ENCODE measurements at places on chromosomes 1 and 21.

GRCh38 chr1:20551945-20552727 is at the start of gene FAM43B:
FAM43B (plus strand) TSS chr1:20552573; CDS start chr1:20552974, 401 bp downstream.
- DNase-seq, result no peak

- DNase-seq, result peak; percentile 42
These were observed 7.7 kb downstream of the ZBTB21 start for GRCh38 chr21:42002421-42002958.

GRCh38 chr1:234661317-234661928 is 51.4 kb upstream of the IRF2BP2 start:
- no peak for DNase-seq

GRCh38 chr1:45924736-45925135 is 121.3 kb downstream of the MAST2 start:
- no peak for DNase-seq

DNA sequence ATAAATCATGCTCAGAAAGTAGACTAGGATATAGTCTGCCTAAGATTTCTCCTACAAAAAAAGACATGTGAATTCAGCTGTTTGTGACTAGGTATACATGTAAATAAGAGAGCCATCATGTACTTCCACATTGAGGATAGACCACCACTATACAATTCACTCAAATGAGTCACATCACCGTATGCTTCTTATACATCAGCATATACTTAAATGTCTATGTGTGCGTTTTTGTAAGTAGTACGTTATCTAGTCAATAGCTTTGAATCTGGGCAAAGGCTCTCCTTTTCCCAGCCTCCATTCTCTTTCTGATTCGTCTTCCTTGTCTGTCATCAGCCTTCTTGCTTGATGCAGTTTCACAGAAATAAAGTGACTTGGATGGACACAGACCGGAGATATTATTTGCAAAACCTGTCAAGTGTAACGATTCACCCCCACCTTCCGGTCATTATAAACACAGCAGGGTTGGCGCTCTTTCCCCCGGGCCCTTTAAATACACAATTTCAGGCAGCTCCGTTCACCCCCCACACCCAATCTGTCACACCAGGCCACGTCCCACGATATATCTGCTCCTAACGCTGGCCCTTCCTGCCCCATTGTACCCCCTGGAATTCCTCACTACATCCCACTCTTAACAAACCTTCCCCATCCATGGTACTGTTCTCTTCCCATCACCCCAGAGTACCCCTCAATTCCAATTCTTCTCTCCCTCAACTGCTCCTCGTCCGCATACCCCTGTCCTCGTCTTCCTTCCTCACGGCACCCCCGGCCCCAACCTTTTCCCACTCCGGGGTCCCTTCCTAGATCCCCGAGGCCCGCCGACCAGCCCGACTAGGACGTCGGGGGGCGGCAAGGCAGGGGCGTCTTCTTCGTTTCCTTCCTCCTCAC is 636 bp downstream of the VAMP4 start:
- DNase-seq, result no peak

DNA sequence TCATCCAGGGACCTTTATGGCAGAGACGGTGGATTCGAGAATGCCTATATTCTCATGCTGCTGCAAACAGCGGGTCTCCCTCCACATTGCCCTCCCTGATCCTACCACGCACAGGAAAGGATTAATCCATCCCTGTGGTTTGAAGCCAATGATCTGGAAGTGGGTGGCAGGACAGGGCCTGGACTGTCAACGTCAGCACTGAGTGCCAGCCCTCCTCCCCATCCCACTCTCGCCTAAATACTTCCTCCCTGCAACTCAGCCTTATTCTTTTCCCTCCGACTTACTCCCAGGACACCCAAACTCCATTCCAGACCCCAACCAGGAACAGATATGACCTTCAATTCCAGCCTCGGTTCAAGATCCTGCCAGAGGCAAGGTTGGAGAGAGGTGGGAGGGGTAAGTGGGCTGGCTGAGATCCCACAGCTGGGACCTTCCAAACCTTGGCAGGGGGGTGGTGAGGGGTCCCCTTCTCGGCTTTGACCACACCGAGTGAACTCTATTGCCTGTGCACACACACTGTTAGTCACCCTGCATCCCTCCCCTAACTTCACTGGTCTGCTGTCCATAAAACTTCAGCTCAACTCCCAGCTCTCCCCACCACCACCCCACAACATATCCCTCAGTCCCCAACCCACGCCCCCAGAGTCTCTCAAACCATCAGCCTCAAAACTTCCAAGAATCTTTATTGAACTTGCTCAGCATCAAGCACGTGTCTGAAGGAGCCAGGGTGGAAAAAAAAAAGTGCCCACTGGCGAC is 2.4 kb upstream of the S100A5 start:
- DNase-seq, result no peak

DNA sequence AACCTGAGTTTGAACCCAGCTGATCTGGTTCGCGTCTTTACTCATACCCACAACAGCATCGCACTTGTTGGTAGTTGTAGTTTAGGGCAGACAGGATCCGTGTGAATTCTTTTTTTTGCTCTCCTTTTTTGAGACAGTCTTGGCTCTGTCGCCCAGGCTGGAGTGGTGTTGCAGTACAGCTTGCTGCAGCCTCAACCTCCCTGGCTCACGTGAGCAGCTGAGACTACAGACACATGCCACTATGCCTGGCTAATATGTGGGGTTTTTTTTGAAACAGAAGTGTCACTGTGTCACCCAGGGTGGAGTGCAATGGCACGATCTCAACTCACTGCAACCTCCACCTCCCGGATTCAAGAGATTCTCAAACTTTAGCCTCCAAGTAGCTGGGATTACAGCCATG is 7.9 kb downstream of the TAF13 start:
- no peak for DNase-seq

GRCh38 chr1:68129536-68130250 is 79.3 kb upstream of the DIRAS3 start:
- DNase-seq, result no peak

DNA sequence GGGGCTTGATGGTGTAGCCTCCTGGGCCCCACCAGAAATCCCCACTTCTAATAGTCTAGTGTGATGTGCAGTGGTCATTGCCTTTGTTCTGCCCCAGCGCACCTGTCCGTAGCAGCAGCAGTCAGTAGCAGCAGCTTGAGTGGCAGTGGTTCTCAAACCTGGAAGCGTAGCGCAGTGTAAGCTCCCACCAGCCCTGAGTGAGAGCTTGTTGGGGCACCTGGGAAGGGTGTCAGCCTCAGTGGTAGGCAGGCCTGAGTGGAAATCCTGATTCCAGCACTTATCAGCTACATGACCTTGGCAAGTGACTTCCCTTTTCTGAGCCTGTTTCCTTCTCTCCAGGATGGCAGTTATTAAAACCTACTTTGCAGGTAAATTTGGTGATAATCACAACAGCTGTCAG is 41.6 kb upstream of the EPHA8 start:
- DNase-seq, result no peak

GRCh38 chr1:202291961-202292712 is 49.6 kb downstream of the UBE2T start:
- no peak for DNase-seq

DNA sequence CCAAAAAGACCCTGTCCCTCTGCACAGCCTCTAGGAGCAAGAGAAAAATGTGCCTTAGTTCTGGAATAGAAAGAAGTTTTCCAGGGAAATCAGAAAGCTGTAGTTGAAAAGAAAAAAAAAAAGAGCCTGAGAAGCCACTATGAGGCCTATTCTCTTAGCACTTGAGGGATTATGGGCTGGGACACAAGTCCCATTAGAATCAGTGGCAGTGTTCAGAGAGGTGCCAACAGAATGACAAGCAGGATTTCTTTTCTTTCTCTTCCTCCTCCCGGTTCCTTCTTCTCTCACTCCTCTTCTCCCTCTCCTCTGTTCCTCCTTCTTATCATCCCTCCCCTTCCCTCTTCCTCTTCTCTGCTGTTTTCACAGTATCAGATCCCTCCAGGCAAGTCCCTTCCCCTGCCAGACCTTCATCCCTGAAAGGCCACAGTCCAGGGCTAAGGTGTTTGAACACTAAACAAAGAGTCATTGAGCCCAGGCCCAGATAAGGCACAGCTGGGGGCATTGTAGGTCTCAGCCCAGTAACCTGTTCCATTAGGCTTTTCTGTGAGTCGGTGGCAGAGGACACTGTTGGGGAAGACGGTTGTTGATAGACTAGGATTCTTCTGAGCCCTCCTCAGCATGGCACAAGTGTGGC is 64.7 kb upstream of the LPGAT1 start:
- DNase-seq, result no peak

DNA sequence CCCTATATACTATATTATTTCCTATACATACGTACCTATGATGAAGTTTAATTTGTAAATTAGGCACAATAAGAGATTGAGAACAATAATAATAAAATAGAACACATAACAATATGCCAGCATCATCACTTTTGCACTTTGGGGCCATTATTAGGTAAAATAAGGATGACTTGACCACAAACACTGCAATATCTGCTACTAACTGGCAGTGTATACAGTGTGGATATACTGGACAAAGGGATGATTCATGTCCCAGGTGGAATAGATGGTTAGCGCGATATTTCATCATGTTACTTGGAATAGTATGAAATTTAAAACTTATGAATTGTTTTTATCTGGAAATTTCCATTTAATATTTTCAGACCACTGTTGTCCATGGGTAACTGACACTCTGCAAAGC is 35.4 kb upstream of the TXLNA start:
- DNase-seq, result no peak

DNA sequence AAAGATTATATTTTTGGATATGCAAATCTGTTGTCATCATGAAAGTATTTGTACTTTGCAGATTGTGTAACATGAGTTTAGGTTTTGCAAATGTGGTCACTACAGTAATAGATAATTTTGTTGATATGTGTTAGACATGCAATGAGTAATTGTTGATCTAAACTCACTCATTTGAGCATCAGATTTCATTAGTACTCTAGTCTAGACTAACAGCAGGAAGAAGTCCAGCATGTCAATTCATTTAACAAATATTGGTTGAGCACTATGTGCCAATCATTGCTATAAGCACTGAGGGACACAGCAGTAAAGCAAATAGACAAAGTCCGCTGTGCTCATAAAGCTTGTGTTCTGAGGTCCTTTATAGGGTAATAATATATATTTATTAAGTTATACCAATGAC is 350.0 kb downstream of the USP25 start:
- DNase-seq, result no peak

GRCh38 chr1:71053758-71054157 is 6.1 kb upstream of the PTGER3 start:
- DNase-seq, result no peak

- DNase-seq, result no peak
These were observed 364.9 kb downstream of the MATN1 start for GRCh38 chr1:30358500-30358899.

- no peak for DNase-seq
These were observed 40.3 kb downstream of the PBX1 start for GRCh38 chr1:164599272-164599671.

DNA sequence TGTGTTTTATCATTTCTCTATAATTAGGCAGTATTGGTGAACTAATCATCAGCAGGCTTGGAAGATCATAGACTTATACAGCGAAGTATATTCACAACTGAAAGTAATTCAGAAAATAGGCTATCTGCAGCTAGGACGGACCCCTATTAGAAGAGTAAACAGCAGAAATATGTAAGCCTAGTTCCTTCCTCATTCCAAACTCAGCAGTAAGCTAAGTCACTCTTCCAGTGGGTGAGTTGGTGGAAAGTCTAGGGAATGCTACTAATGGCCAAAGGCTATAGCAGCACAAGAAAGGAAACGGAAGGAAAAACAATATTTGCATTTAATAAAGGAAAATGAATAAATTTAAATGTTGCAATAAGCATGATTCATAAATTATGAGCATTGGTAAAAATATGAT is 918.1 kb upstream of the TMPRSS15 start:
- no peak for DNase-seq

DNA sequence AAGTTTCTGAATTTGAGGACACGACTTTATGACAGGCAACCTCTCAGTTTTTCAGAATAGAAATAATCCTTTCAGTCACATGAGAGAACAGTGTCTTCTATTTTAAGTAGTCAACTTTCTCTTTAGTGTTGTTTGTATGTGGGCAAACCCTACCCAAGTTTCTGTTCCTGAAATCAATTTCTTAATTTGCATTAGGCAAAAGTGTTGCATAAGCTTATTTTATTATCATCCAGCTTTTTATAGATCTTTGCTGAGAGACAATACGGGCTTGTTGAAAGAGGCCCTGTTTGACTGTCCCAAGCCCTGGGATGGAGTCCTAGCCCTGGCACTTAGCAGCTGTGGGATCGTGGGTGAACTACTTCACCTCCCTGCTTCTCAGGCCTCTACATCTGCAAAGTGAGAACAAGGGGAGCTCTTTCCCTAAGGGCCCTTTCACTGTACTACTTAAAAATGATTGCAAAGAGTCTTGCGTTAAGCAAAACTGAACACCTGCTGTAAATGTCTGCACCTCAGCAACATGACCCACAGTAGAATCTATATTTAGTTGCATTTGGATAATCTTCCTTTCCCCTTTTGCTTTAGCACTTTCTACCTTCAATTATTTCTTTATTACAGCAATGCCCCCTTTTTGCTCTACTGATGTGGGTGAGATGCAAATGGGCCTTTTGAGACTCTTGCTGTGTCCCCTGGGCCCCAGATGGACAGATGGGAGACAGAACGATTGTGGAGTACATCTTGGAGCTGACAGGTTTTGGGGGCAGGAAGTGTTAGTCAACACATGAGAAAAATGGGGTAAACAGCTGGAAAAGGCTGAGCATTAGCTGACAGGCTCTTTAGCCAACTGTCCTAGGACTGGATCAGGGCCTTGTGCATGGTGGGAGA is 41.0 kb upstream of the SCAF4 start:
- no peak for DNase-seq

DNA sequence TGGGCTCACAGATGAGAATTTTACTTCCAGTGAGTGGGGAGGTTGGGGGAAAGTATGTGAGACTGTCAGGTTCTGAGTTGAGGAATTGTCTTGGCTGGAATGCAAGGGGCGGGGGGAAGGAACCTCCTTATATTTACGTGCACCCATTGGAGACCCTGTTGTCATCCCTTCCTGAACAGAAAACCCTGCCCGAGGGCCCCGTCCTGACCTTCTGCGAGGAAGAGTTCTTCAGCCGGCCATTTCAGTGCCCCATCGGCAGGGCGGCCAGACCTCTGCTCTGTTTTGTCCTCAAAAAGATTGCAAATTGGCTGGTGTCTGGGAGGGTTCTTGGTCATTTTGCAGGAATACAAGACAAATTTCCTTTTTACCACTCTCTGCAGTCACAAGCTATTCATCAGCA is 7.1 kb downstream of the KIF26B start:
- DNase-seq, result no peak

DNA sequence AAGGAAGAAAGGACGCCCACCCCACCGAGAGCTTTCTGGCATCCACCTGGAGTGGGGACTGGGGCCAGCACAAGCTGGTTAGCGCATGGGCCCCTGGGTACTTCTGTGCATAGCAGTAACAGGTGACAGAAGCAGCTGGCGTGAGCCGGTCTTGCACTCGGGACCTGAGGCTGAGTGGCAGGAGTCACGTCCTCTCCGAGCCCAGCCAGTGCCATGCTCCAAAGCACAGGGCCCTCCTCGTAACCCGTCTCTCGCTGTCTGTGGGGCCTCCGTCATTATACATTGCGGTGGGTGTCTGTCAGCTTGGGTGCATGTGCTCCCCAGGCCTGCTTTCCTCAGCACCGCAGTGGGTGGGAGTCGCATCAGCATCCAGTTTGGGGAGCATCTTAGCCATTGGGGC is 87.6 kb upstream of the VAMP3 start:
- no peak for DNase-seq

All from stimulated activated CD4-positive, alpha-beta T cell treated with anti-CD3 and anti-CD28 coated beads, TNF-alpha, amount 100 ng/mL, for 1 hour (primary cell).